Activated CD4-positive, CD25-positive, alpha-beta regulatory T cell treated with anti-CD3 and anti-CD28 coated beads, Interleukin-2, amount 50 U/mL, for 24 hours (primary cell): ENCODE measurements at places on chromosomes 5 and 9.

DNA sequence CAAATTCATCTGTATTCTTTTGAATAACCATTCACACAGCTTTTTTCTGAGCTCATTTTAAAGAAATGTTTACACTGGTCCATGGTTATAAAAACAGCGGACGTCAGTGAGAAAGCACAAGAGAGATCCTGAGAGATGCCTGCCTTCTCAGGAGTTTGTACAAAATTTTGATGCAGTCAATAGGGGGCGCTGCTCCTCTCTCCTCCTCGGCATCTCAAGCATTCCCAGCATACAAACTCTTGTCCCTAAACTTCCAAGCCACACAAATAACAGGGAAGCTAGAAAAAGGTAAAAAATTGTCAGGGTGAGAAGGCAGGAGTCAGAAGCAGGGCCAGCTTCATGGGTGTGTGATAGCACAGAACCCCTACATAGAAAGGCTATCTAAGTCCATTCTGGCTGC lies 11.2 kb upstream of the CCDC152 start:
- ATAC-seq, result no peak

- ATAC-seq, result no peak
Observed at GRCh38 chr9:81798606-81799005, 109.3 kb upstream of the TLE1 start.

DNA sequence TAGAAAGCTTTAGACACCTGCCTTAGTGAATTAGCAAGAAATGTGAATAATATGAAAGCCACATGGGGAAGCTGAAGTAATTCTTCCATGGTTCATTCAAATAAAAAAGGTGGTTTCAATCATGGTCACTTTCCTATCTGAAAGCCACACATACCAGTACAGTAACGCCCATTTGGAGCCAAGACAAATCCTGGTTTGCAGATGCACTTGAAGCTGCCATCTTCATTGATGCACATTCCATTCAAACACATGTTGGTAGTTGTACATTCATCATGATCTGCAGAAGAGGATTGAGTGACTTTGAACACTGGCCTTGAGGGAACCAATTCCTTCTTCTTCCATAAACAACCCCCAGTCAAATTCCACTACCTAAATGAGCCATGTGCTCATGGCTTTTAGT lies 161.5 kb downstream of the FBN2 start:
- ATAC-seq, result no peak

GRCh38 chr9:79616971-79617370 lies 45.2 kb downstream of the TLE4 start:
- no peak for ATAC-seq

GRCh38 chr5:142491270-142491669 lies 166.4 kb upstream of the SPRY4 start:
- ATAC-seq, result no peak

GRCh38 chr9:87461256-87461655 lies 36.4 kb upstream of the DAPK1 start:
- no peak for ATAC-seq

GRCh38 chr9:27086818-27087680 lies 22.0 kb upstream of the TEK start:
- no peak for ATAC-seq
